ENCODE measurements at places on chromosomes 7 and 10. TPM values are rescaled to one million over a fixed set of nuclear protein-coding genes. Genes with fewer than 3 reads are reported as not detected.

DNA sequence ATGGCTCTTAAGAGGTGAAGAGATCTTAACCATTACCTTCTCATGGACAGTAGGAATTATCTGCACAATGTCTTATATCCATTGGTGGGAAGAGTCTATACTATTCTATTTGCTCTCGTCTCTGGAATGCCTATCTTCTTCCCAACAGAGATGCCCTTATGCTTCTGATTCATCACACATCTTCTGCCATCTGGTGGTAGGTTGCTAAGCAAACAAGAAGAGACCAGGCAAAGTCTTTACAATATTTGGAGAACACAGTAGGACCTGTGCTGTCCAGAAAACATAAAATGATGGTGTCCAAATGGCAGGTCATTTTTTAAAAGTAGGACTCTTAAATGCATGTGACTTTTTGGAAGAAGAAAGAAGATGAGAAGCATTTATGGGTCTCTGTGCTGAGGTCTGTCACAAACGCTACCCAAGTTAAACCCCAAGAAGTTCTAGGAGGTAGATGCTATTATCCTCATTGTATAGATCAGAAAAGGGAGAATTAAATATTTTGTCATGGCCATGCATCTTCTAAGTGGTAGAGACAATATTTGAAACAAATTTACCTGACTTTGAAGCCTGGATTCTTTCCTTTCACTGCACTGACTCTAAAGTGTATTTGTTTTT, 67.8 kb upstream of the NXPH1 start:
- no peak for DNase-seq

DNA sequence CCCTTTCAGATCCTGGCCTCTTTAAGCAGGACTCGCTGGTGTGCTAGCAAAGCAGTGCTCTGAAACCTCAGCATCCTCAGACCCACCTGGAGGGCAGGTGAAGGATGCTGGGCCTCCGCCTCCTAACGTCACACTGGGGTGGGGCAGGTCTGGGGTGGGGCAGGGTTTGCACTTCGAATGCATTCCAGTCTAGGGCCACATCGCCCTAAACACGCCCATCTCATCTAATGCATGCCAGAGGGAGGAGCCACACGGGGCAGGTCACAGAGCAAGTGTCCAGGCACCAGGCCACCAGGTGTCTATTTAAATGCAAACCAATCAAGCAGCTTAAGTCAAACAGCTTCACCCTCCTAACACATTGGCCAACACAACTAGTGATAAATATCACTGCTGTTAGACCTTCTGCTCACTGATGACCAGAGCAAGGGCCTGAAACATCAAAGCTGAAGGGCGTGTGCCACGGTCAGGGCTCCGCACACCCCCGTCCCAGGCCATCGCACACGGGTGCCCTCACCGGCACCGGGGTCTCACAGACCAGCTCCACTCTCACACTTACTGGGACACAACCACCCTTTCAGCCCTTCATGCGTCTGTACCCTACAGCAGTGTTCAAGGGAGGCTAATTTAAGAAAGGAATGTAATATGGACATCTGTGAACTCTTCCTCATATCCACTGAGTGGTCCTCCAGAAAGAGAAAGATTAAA, 47.1 kb downstream of the DIP2C start:
- DNase-seq = no peak

- DNase-seq = no peak
Measured at GRCh38 chr7:30705596-30705995, 23.3 kb upstream of the CRHR2 start.

- no peak for DNase-seq
Measured at GRCh38 chr7:77808517-77808916, 9.9 kb downstream of the PHTF2 start.

- peak; percentile 77 for DNase-seq
Measured at GRCh38 chr10:69348816-69349541, 67.7 kb downstream of the TACR2 start.

- no peak for DNase-seq
Measured at GRCh38 chr7:78279032-78279431, 480.5 kb downstream of the PHTF2 start.

The CCDC146 gene
- total RNA-seq = 13.5 TPM

The BMI1 gene
- 36.5 TPM for total RNA-seq
